Dorsolateral prefrontal cortex (tissue), 122 donors: ENCODE measurements at places on chromosomes 4 and X.

- DNase-seq: no peak
Observed at GRCh38 chr4:148542922-148543623, 100.9 kb upstream of the NR3C2 start.

- DNase-seq: no peak
Observed at GRCh38 chr4:137421796-137422195, 110.5 kb downstream of the PCDH18 start.

DNA sequence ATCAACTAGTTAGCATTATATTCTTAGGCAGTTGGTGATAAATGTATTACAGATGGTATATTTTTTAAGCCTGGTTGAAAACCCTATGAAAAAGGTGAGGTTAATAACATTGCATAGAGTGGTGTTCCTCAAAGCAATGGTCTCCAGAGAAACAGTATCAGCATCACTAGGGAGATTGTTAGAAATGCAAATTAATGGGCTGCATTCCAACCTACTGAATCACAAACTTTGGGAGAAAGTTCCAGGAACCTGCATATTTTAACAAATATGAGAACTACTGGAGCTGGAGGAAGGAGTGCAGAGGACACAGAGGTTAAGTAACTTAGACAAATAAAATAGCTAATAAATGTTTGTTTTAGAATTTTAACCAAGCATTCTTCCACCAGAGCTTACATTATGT, 166.9 kb upstream of the PCDH10 start:
- no peak for DNase-seq

- no peak for DNase-seq
Observed at GRCh38 chr4:121077496-121077895, 5.2 kb upstream of the NDNF start.

DNA sequence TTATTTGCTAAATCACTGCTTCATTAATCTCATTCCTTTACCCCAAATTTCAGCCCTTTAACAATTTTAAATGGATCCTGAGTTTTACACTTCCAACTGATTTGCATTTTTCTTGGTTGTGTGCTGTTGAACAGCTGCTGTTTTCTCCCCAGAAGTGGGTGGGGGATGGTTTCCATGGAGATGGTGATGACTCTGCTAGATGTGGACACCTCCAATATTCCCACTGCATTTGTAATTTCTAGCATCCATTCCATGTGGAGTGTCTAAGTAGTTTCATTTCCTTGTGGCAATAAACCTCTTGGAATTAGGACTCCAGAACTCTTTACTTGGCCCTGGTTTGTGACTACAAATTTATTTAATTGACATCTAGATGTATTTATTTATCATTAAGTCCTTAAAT, 330.4 kb downstream of the GBA3 start:
- no peak for DNase-seq

- no peak for DNase-seq
Observed at GRCh38 chr4:53122280-53123116, 243.4 kb downstream of the SCFD2 start.

DNA sequence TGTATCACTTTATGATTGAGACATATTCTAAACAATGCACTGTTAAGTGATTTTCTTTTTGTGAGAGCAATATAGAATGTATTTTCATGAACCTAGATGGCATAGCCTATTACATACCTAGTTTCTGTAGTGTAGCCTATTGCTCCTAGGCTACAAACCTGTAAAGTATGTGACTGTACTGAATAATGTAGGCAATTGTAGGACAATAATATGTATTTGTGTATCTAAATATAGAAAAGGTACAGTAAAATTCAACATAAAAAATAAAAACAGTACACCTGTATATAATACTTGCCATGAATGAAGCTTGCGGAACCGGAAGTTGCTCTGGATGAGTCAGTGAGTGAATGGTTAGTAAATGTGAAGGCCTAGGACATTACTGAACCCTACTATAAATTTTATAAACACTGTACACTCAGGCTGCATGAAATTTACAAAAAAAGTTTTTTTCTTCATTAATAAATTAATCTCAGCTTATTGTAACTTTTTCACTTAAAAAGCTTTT, 106.7 kb downstream of the VSIG4 start:
- no peak for DNase-seq

DNA sequence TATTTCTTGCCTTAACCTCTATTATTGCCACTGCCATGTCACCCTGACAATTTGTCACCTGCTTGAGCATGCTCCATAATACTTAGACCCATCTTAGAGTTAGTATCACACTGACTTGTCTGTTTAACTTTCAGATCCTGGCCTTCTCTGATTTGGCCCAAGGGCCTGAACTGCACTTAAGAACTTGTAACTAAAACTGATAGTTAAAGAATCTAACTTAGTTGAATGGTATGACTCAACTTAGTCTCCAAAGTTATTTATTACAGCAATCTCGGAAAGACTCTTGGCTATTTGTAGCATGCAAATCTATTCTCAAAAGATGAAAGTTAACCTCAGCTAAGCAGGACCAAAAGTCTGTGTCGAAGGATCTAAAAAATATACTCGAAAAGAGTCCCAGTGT, 72.3 kb downstream of the IGSF1 start:
- no peak for DNase-seq

DNA sequence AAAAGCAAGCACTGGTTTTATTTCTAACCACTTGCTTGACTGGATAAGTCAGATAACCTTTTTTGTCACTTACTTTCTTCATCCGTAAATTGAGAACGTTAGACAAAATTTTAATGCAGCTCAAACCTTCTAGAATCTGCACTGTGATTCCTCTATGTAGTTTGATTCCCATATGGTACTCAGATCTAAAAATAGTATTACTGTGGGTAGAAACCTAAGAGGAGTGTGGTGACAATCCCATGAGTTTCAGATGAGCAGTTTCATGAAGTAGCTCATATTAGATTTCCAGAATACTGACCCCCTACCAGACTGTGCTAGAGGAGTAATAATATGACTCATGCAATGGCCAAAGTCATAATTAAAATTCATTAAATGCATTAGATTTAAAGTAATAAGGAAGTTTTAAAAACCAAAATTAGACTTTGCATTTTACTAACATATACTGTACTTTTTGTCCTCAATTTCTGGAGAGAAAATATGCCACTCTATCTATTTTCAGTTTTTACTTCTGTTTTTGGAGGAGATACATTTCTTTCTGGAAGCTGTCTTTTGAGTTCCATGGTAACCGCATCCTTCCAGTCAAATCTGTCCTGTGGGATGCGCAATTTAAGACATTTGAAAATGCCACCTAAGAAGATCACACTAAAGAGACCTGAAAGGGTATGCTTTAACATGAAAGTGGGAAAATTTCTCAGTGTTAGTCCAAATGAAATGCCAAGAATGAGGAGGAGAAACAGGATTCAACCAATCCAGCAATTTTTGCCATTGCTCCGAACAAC, 64.1 kb upstream of the GPM6A start:
- DNase-seq: no peak

- DNase-seq: no peak
Observed at GRCh38 chr4:121408-122084, 2.8 kb upstream of the ZNF718 start.

GRCh38 chr4:174775366-174775765, 53.7 kb downstream of the GLRA3 start:
- no peak for DNase-seq

DNA sequence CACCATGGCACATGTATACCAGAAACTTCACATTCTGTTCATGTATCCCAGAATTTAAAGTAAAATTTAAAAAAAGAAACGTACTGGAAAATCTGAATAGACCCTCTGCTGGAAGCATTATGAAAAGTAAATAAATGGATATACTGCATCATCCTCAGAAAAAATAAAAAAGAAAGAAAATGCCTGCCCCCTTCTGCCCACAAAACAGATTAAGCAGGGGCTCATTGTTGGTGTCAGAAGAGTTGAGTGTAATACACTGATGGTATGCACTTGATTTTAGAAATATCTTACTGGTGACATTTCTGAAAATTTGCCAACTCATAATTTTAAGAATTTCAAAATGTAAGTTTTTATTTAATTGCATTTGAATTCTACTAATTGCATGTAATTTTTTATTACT, 77.8 kb downstream of the LRP2BP start:
- no peak for DNase-seq

GRCh38 chr4:104451573-104451972, 43.1 kb downstream of the CXXC4 start:
- no peak for DNase-seq

DNA sequence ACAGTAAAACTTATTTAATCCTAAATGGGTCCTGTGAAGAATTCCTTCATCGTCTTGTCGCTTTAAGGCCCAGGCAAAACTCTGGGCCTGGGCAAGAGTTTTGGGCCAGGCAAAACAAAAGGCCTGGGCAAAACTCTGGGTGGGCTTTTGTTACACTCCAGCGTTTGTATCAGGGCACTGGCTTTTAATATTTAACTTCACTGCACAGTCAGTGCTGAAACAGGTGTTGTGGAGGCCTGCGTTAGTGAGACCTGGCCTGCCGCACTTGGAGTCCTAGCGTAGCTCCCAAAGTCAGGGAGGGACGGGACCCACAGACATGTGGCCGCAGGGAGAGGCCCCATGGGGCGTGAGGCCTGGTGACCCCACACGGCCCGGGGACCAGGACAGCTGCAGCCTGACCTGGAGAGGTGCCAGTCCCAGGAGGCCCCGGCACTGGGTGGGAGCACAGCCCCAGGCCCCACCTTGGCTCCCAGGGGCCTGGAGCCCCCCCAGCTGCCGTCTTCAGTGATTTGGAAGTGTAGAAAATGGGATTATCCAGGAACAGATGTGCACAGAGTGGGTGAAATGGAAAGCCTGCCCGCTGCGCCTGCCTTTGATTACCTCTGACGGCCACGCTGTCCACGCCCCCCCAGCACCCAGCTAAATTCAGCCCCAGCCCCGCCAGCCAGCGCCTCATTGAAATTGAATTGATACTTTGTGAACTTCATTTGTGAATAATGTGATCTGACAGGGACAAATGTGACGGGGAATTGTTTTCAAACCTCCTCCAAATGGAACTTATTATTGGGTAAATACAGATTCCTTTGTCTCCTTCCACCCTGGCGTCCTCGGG, 132.9 kb upstream of the NKX1-1 start:
- no peak for DNase-seq

DNA sequence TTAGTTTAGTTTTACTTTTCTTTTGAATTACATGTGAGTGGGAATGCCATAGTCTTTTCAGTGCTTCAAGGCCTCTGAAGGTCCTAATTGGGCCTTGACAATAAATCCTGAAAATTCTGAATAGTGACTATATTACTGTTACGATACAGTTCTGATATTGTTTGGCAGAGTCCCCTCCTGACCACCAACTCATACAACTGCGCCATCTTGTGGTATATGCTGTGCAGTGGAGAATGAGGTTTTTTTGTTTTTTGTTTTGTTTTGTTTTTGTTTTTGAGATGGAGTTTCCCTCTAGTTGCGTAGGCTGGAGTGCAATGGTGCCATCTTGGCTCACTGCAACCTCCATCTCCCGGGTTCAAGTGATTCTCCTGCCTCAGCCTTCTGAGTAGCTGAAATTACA, 56.6 kb upstream of the CHRDL1 start:
- no peak for DNase-seq

GRCh38 chr4:106208481-106209460, 107.2 kb downstream of the TBCK start:
- peak; percentile 41 for DNase-seq

DNA sequence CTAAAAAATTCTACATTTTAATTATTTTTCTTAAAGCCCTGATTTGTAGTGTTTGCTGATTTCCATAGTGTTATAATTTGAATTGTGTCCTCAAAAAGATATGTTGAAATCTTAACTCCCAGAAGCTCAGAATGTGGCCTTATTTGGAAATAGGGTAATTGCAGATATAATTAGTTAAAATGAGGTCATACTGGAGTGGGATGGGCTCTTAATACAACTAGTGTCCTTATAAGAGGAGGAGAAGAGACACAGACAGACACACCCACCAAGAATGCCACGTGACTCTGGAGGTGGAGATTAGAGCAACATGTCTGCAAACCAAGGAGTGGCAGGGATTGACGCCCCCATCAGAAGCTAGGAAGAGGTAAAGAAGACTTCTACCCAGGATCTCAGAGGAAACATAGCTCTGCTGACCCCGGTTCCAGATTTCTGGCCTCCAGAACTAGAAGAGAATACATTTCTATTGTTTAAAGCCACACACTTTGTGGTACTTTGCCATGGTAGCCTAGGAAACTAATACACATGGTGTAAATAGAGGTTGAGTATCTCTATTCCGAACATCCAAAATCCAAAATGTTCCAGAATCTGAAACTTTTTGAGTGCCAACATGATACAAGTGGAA, 70.5 kb upstream of the IRF2 start:
- no peak for DNase-seq

DNA sequence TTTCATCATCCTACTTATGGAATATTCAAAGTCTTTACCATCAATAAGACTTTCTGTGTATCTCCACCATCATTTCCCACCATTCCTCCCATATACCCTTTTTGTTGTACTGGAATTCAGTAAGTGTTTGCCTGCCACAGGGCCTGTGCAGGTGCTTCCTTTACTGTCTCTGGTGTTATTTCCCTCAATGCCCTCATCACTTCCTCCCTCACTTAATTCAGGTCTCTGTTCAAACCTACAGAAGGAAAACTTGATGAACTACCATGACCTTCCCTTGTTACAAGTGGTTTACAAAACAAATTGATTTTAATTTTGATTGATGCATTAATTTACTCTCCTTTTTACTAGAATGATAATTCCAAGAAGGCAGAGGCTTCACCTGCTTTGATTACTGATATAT, 159.5 kb upstream of the FAT4 start:
- DNase-seq: no peak

DNA sequence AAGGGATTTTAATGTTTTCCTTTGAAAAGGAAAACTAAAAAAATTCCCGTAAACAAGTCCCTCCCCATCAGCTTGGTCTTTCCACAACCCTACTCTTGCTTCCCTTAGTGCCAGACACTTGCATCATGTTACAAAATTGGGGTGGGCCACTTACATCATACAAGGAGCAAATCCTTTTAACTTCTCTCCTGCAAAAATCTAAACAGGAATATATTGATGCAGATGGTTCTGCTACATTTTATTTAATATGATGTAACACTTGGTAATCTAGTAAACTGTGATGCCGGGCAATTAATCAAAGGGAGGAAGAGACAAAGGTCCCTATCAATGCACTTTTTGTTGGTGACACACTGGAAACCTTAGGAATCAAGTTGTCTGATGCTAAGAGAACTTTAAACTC, 125.3 kb downstream of the UBE2K start:
- no peak for DNase-seq

DNA sequence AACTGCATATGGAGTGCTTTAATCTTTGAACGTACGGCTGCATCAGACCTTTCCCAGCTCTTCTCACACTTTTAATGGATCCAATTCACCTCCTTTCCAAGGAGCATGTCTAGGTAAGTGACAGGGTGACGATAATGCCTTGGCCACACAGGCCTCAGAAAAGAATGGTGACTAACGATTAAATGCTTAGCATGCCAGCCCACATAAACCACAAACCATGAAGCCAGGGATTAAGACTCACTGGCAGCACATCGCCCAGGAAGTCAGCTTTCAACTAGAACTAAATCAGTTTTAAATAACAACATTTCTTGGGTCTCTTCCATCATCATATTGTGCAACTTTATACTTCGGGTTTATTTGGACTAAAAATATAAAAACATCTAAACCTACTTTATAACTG, 28.7 kb downstream of the INPP4B start:
- DNase-seq: no peak

GRCh38 chrX:155997436-155997835, at the start of gene IL9R:
TSS of gene IL9R (plus strand) at chrX:155997696. CDS start at chrX:155997760, 64 bp downstream.
- DNase-seq: no peak
